ENCODE measurements at places on chromosomes 12 and 14.

DNA sequence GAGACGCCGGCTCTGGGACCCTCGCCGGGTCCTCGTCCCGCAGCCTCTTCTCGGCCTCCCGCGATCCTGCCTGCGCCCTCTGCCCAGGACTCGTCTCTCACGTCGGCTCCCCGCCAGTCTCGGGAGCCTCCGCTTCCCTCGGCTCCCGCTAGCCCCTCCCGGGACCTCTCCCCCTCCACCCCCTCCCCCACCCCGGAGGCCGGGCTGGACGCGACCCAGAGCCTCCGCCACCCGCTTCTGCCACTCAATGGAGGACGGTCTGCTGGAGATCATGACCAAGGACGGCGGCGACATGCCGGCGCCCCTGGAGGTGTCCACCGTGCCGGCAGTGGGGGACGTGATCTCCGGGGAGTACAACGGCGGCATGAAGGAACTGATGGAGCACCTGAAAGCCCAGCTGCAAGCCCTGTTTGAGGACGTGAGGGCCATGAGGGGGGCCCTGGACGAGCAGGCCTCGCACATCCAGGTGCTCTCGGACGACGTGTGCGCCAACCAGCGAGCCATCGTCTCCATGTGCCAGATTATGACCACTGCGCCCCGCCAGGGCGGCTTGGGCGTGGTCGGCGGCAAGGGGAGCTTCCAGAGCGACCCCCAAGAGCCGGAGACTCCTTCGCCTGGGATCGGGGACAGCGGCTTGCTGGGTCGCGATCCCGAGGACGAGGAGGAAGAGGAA is 568 bp downstream of the CCDC184 start:
- no peak for DNase-seq

DNA sequence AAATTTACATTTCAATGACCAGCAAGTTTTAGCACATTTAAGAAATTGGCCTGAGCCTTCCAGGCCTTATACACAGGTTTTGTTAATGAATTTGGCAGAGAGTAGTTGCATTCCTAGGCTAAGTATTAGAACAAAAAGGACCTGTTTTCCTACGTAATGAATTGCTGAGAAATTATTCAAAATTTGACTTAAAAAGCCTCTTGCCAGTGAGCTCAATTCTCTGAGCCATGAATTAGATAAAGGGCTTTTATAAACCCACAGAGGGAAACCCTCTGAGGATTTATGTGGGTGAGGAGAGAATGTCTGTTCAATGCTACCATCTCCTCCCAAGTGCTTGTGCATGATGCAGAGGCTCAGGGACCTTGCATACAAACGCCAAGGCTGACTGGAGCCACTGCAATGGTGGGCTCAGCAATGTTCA is 94.5 kb upstream of the PELI2 start:
- DNase-seq, result no peak

- no peak for DNase-seq
These were observed 1.2 kb downstream of the SLCO1C1 start for GRCh38 chr12:20696181-20696905.

GRCh38 chr14:94448071-94448808 is 4.4 kb downstream of the SERPINA11 start:
- no peak for DNase-seq

DNA sequence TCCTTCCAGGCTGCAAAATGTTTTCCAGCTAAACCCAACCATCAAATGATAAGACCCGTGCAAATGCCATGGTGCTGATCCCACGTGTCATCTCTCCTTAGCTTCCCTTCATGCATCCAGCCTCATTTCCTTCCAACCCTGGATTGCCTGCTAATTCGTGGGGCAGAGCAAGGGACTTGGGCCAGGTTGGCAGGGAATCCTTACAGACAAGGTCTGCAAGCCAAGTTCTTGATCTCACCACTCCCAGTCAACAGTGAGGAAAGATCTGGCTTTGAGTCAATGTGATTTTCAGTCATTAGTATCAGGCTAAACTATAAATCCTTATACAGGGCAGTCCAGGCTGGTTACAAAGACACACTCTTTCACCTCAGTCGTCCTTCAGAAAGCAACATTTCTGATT is 150.9 kb downstream of the ANO2 start:
- DNase-seq, result no peak

DNA sequence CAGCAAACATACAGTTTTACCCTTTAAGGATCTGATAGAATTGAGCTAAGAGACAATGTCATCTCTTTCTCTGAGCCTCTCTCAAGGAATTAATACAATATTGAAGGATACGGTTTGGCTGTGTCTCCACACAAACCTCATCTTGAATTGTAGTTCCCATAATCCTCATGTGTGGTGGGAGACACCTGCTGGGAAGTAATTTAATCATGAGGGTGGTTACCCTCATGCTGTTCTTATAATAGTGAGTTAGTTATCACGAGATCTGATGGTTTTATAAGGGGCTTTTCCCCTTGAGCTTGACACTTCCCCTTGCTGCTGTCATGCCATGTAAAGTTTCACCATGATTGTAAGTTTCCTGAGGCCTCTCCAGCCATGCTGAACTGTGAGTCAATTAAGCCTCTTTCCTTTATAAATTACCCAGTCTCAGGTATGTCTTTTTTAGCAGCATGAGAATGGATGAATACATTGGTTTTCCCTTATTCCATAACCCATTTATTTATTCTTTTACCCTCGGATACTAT is 47.6 kb downstream of the TMEM30B start:
- no peak for DNase-seq

GRCh38 chr12:132259364-132259871 is 70.0 kb downstream of the GALNT9 start:
- no peak for DNase-seq

DNA sequence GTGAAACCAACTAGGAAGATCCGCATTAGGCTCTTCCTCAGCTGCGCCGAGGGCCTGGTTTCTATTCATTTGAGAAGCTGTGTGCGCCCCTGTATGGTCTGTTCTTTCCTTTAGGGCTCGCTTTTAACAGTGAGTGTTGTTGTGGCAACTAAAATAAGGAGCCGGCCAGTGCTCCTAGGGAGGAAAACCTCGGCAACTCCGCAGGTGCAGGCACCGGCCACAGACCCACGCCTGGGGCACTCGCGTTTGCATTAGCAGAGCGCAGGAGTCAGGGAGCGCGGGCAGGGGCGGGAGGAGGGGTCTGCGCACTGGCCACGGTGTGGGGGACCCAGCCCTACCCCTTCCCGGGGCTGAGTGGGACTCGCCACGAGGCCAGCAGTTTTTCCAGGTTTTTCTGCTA is 50.5 kb downstream of the STX2 start:
- no peak for DNase-seq

- no peak for DNase-seq
These were observed 1.9 kb upstream of the LLPH start for GRCh38 chr12:66132408-66132807.

GRCh38 chr12:109994401-109995175 is 1.6 kb downstream of the GIT2 start:
- no peak for DNase-seq

DNA sequence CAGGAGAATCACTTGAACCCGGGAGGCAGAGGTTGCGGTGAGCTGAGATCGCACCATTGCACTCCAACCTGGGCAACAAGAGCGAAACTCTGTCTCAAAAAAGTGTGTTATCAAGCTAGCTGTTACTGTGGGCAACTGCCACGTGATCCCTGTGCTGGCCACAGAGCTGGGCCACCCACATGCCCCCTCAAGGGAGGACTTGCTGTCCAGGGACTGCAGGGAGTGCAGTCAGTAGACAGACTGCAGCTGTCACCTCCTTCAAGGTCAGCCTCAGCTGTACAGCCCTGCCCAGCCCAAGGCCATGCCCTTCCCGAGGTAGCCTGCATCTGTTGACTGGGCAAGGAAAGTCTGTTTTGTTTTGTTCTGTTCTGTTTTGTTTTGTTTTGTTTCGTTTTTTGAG is 46.6 kb upstream of the BICDL1 start:
- no peak for DNase-seq

DNA sequence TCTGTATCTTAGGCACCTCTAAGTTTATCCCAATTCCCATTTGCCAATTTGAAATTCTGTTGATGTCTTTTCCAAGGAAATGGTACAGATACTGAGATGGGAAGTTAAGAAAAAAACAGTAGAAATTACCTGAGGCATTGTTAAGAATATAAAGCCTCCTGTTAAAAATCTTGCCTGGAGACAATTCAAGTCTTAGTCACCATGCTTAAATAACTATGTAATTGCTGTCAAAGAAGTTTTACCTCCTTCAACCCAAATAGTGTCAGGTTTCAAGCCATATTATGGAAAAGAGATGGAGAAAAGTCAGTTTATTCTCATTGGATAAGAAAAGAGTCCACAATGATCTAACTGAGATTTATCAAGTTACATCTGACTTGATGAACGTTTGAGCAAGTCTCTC is 974.7 kb downstream of the GALC start:
- no peak for DNase-seq

- DNase-seq, result peak; percentile 60
These were observed 133.1 kb downstream of the PRIMA1 start for GRCh38 chr14:93655078-93655750.

- no peak for DNase-seq
These were observed 51.2 kb upstream of the OR5AU1 start for GRCh38 chr14:21206753-21207684.

- peak; percentile 85 for DNase-seq
These were observed 54.4 kb upstream of the PRMT8 start for GRCh38 chr12:3436461-3437065.

- no peak for DNase-seq
These were observed 17.5 kb downstream of the MTRFR start for GRCh38 chr12:123250471-123251383.

GRCh38 chr12:32863128-32863527 is 33.4 kb downstream of the PKP2 start:
- DNase-seq, result no peak

GRCh38 chr14:77032491-77032843 is 4.0 kb upstream of the IRF2BPL start:
- DNase-seq, result no peak

DNA sequence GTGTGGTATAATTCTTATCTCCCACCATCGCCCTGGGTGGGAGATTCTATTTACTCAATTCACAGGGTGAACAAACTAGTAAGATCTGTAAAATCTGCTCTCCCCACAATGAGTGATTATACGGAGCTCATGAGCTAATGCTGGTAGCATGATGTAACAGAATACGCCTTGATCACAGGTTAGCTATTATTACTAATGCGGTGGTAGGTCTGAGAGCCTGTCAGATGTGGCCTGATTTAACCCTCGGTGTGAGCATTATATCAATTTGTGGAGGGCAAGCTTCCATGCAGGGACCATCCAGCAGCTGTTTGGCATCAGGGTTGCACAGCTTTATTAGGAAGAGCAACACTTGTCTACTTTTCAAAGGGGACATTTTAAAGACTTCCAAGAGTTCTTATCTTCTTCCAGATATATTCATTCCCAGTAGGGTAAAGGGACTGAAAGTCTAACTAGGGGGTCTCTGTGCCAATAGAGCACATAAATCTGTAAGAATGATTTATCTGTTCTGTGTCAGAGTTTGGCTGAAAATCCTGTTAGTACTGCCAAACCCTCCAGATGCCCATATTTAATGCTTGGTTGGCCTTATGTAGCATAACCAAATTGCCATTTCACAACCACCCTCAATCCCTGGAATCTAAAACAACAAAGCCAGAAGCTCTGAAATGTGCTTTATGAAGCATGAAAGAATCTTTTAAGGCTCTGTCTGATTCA is 18.7 kb downstream of the TSHR start:
- peak; percentile 48 for DNase-seq
